ENCODE measurements at places on chromosomes 4 and X.

GRCh38 chrX:119635179-119635578 lies 29.0 kb upstream of the NKRF start:
- DNase-seq = no peak

- no peak for DNase-seq
Measured at GRCh38 chr4:126614356-126614855, 1018.4 kb upstream of the INTU start.

- DNase-seq = peak; percentile 9
Measured at GRCh38 chrX:123830309-123830708, 29.5 kb upstream of the XIAP start.

DNA sequence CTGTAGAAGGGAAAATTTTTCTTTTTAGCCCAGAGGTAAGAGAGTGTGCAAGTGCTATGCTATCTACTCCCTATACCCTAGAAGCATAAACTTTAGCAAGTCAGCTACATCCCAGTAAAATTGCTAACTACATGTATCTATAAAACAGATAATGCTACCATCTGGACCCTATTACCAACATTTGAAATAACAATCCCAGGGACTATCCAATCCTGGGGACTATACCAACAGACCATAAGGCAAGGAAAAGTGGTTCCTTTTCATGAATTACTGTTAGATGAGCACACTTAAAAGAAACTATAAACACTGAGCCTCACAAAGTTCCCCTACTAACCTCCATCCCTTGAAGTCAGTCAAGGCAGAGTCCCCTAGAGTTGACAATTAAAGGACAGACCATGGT lies 213.6 kb upstream of the VEGFC start:
- DNase-seq = no peak

- DNase-seq = no peak
Measured at GRCh38 chr4:152938237-152938947, 2.3 kb downstream of the FHDC1 start.

GRCh38 chrX:154046940-154047610 lies 27.4 kb upstream of the IRAK1 start:
- no peak for DNase-seq

DNA sequence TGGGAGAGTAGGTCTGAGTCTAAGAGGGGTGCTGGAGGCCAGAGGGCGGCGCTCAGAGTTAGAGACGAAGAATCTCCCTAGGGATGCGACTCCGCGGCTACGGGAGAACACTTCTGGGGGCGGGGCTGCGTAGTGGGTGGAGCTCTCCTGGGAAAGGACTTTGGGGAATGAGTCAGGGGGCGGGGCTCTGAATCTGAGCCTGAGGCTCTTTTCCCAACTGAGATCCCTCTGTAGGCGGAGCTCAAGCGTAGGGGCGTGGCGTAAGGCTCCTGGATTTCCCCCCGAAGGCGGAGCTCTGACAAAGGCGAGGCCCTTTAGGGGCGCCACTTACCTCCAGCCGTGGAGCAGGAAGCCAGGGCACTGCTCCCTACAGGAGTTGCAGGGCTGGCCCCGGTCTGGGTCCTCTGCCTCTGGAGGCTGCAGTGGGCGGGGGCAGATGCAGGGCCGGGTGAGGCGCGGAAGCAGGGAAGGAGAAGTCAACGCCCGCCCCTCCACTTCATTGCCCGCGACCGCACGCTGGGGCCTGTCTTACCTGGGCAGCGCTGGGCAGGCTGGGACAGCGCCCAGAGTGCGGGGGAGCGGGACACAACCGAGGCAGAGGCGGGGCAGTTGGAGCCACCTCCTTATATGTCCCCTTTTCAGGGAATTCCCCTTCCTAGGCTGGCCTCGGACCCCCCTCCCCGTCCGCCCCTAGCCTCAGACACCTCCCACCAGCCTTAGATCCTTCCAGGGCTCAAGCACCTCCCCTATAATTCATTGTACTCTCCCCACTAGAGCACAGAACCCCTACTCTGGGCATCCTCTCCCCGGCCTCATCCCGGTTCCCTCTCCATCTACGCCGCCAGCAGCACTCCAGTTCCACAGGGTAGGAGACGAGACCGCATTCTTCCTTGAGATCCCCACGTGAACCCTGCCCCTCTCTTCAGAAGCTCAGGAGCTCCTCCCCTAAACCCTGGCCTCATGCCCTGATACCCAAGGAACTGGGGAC lies 1.6 kb downstream of the PRICKLE3 start:
- peak; percentile 24 for DNase-seq

DNA sequence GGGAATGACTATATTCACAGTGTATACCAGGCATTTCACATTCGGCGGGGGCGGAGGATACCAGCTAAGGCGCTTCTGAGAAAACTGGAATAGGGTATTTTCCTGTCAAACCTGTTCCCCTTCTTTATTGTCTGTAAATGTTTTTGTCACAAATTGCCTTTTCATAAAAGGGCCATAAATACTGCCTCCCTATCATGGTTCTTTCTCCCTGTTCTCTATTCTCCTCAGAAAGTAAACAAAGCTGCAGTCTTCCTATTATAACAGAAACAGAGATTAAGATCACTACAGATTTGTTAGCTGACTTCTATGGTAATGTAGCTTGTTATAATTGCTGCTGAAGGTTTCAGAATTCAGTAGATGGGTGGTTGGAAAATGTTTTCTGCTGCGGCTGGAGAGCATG lies 32.2 kb downstream of the MID2 start:
- no peak for DNase-seq

GRCh38 chr4:67204441-67204840 lies 340.9 kb downstream of the CENPC start:
- DNase-seq = no peak

GRCh38 chr4:75564023-75564422 lies 8.2 kb downstream of the ODAPH start:
- no peak for DNase-seq

- DNase-seq = no peak
Measured at GRCh38 chrX:21800344-21800770, 39.1 kb upstream of the MBTPS2 start.

DNA sequence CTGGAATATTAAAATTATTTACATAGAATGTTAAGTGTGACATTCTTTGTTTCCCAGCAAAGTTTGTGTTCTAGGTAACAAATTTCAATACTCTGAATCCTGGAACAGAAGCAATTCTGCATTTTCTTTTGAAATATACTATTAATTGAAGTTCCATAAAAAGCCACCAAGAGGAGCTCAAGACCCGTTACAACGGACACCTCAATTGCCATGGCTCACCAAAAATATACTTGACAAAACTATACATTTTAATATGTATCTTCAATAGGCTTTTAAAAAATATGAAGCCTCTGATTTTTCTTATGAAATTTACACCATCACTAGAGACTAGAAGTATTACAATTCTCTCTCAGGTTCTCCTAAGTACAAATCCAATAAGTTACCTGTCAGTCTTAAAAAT lies 111.4 kb downstream of the NYX start:
- no peak for DNase-seq

GRCh38 chr4:156962528-156962974 lies 9.0 kb downstream of the PDGFC start:
- DNase-seq = no peak

- no peak for DNase-seq
Measured at GRCh38 chr4:68476191-68476590, 28.9 kb downstream of the TMPRSS11E start.

- DNase-seq = peak; percentile 23
Measured at GRCh38 chr4:104490770-104491480, 3.8 kb downstream of the CXXC4 start.

GRCh38 chr4:180449395-180449956 lies 1793.7 kb upstream of the TENM3 start:
- DNase-seq = no peak

GRCh38 chrX:130772105-130772775 lies 130.8 kb downstream of the ENOX2 start:
- no peak for DNase-seq

DNA sequence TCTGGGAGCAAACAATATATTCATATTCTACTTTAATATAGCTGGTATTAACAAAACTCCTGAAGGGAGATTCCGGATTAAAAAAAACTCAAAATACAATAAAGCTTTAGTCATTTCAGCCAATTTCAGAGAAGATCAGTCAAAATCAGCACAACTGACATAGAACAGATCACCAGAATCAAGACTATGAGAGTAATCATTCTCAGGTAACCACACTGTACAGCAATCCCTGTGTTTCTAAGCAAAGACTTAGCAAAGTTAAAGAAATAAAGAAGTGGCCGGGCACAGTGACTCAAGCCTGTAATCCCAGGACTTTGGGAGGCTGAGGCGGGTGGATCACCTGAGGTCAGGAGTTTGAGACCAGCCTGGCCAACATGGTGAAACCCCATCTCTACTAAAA lies 9.1 kb downstream of the DCTD start:
- DNase-seq = no peak

- no peak for DNase-seq
Measured at GRCh38 chrX:47198687-47199080, 5.1 kb downstream of the UBA1 start.

GRCh38 chr4:183201331-183201730 lies 102.3 kb downstream of the WWC2 start:
- DNase-seq = no peak

DNA sequence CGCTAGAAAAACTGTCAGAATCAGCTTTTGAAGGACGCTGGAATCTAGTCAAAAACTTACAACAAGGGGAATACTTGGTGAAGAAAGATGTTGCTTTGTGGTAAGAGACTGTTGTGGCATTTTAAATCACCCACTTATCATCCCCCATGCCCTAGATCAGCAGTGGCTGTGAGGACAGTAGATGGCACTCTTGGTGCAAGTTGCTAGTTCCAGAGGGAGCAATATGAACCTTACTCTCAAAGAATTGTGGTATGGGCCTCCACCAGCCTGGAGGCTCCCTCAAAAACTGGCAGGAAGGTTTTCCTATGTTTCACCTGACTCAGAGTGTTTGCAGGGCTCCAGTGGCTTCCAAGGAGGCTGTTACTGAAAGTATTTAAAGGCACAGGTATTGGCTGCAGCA lies 37.7 kb upstream of the SLC16A2 start:
- DNase-seq = peak; percentile 3

GRCh38 chrX:103531002-103531401 lies 11.7 kb upstream of the RAB40A start:
- no peak for DNase-seq

DNA sequence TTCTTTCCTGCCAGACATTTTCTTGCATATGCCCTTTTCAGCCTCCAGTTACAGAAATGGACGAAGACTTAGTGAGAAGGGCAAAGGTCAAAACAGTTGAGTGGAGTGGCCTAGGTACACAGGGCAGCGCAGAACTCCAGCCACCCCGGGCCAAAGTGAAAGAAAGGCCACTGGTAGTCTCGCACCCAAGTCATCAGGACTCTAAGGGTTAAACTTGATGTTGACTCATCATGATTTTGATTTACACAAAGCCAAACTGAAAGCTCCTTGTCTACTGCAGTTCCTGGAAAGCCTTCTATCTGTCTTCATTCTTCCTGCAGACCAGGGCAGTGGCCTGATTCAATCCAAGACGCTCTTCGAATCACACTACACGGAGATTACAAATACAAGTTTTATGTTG lies 2.6 kb upstream of the IL13RA1 start:
- no peak for DNase-seq

DNA sequence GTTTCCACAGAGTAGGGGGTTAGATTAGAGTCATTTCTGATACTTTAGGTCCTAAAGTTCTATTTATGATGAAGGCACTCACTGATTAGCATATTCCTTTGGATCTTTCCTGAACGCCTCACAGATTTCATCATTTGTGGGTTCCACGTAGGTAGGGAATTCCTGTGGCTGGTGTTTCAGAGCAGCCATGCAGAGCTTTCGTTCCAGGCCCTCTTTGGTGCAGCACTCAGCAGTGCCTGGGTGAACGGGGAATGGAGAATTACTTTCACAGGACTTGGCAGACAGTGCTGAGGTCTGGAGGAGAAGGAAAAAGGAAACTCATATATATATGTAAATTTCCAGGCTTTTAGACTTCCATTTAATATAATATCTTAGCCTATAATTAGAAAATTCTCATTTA lies 18.5 kb downstream of the GC start:
- no peak for DNase-seq

- DNase-seq = no peak
Measured at GRCh38 chr4:169900241-169900845, 125.9 kb downstream of the MFAP3L start.

DNA sequence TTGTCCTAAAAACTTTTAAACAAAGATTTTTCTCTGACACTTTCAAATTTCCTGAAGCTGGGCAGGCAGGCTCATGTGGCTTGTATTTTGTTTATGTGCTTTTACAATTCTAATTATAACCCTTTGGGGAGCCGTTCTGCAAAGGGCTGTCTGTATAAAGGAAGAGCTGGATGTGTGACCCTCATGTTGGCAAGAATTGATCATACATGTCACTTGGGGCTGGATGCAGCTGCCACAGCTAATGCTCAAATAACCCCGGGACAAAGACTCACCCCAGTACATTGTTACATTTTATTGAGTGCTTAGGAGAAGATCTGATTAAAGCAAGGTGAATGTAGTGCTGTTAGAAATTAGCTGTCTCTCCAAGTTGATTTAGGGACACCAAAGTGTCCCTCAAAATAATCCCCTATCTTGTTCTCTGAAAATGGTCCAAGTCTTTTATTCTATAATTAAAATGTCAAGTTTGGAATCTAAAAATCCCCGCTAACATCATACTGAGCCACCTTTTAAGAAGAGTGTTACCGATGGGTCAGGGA lies 13.0 kb upstream of the DAPP1 start:
- no peak for DNase-seq

GRCh38 chr4:2593003-2593402 lies 56.6 kb downstream of the FAM193A start:
- DNase-seq = no peak

- no peak for DNase-seq
Measured at GRCh38 chrX:9665113-9665512, 100.5 kb downstream of the GPR143 start.

GRCh38 chr4:55032179-55032578 lies 93.2 kb downstream of the KDR start:
- DNase-seq = no peak

DNA sequence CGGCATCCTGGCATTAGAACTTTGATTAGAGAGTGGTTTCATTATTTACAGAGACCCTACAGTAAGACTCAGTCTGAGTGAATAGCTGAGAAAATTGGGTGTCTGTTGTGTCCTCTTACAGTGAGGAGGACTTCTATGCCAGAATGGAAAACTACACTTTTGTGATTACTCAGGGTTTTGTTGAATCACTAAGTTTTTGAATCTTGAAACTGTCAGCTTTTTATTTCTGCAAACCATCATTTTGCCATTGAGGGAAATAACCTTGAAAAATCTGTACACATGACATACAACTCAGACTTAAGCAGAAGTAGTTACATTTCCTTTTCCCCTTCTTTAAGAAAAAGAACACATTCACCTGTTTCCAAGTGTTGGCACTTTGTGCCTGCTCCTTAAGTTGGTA lies 117.6 kb upstream of the RASGEF1B start:
- no peak for DNase-seq

DNA sequence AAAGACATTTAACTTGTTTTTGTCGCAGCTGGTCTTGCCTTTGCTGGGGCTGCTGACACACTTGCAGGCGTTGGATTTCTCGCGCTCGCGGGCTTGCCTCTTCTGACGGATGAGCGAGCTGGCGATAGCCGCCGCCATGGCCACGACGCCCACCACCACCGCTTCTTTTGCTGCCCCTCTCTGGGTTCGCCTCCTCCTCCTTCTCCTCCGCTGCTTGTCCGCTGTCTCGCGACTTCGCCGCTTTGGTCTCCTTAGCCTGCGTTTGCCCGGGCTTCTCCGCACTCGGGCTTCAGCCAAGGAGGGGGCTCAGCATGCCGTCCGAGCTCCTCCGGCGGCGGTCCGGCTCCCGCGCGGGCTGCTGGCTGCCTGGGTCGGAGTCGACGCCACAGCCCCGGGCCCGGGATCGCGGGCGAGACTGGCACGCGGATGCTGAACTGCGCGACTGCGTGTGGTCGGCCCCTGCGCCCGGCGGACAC lies 613 bp downstream of the FGF13 start:
- no peak for DNase-seq

Data from stimulated activated CD4-positive, alpha-beta T cell treated with anti-CD3 and anti-CD28 coated beads, Interleukin-4, amount 100 ng/mL, for 24 hours (primary cell).